ENCODE measurements at places on chromosomes 1 and 21.

- peak; percentile 60 for DNase-seq
Observed at GRCh38 chr1:3668585-3669300, 16.4 kb downstream of the TP73 start.

GRCh38 chr1:47618830-47619229 is 181.0 kb downstream of the FOXD2 start:
- DNase-seq = no peak

DNA sequence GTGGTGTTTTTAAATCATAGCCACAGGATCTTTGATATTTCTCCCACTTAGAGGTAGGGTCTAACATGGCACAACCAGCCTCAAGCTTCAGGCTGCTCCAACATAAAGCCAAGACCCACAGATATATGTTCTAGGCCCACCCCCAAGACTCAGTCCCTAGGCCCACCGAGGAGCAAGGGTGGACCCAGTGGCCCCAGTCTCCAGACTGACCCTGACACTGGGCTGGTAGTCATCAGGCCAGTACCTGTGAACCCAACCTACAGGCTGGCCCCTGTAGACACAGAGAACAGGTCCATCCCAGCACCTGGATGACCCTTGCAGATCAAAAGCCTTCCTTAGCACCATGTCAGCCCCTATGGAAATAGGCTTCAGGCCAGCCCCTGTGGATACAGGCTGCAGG is 60.5 kb downstream of the NEGR1 start:
- no peak for DNase-seq

GRCh38 chr21:39927304-39927886 is 60.2 kb downstream of the PCP4 start:
- no peak for DNase-seq

GRCh38 chr1:53069265-53069662 is 7.3 kb downstream of the PODN start:
- DNase-seq = no peak

- no peak for DNase-seq
Observed at GRCh38 chr21:37819372-37819771, 96.9 kb downstream of the KCNJ6 start.

DNA sequence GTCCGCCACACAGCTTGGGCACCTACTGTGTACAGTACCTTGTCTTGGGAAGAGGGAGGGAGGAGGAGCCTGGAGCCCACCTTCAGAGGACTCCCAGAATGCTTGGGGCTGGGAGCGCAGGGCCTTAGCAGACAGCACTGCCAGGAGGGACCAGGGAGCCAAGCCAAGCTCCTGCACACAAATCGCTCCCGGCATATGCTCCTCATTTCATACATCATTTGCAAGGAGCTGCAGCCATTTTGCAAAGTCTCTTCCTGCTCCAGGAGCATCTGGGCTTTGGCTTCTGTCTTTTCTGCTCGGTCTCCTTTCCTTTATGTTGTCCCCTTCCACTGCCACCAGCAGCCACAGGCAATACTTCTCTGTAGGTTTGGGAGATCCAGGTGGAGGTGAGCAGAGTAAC is 175.2 kb upstream of the ZC3H12A start:
- DNase-seq = no peak

GRCh38 chr21:19785941-19786340 is 1212.3 kb upstream of the NCAM2 start:
- DNase-seq = no peak

GRCh38 chr1:88327391-88328267 is 356.4 kb upstream of the PKN2 start:
- DNase-seq = peak; percentile 40

- no peak for DNase-seq
Observed at GRCh38 chr1:224266105-224266914, 63.7 kb downstream of the NVL start.

- peak; percentile 55 for DNase-seq
Observed at GRCh38 chr1:151024540-151025146, 11.7 kb upstream of the BNIPL start.

DNA sequence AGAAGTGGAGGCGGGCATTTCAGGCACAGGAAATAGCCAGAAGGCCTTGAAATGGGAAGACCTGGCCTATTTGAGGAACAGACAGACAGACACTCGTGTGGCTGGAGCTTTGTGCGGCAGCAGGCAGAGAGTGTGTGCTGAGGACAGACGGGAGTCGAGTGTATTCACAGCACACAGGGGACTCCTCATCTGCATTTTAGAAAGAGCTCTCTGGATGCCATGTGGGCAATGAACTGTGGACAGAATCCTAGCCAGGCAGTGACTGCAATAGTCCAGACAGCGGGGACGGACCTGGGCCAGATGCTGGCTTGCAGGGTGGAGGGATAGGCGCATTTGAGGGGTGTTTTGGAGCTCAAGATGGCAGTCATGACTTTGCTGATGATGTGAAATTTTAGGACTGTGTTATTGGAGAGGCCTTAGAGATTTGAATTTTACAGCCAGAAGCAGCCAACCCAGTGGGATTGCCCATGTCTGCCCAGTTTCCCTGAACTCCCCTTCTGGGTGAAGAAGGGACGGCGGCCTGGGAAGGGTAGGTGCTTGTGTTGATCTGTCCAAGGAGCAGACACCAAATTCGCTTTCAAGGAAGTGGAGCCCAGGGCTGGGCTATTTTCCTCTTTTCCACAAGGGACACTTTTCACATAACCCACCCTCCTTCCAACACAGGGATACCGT is 43.7 kb downstream of the CHAF1B start:
- DNase-seq = no peak

DNA sequence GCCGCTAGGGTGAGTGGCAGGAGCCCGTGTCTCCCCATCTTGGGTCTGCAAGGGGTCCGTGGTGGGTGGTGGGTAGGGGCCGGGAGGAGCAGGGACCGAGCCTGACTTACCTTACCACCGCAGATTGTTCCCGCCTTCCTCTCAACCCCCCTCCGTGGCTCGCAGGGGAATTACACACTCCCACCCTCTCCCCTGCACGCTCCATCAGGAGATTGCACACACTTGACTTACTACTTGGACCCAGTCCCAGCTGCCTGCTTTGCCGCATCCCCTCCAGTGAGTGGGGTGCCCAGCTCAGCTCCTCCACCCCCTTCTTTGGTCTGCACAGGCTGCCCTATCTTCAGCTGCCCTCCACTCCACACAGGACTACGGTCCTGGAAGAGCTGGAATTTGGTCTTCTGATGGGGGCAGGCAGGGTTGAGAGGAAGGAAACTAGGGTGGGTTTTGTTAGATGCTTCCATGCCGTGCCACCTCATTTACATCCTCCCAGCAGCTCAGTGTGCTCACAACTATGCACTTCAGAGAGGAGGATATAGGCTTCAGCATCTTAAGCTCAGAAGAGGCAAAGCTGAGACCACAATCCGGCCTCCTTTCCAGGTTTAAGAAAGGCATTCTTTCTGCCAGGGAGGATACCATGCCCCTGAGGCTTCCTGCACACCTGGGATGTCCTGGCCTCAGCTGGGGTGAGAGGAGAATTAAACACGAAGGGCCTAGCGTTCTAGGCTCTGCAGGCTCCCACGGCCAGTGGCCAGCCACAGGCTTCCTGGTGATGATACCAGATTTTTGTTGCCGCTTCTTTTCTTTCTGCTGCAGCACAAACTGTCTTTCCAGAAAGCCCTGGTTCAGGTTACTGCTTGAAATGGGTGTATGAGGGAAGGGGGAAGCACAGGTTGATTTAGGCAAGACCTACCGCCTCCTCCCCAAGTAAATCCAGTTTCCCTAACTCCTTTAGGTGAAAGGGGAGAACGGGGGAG is 2.3 kb downstream of the KCNC4 start:
- peak; percentile 50 for DNase-seq

GRCh38 chr1:43779805-43780403 is 72.6 kb downstream of the ST3GAL3 start:
- no peak for DNase-seq

GRCh38 chr1:91846007-91846638 is 39.8 kb downstream of the TGFBR3 start:
- DNase-seq = peak; percentile 76

Data from NCI-H1436 (cell line).